ENCODE measurements at places on chromosomes 13 and 19.

GRCh38 chr13:52452470-52452869 is 2.0 kb upstream of the VPS36 start:
- DNase-seq, result no peak

DNA sequence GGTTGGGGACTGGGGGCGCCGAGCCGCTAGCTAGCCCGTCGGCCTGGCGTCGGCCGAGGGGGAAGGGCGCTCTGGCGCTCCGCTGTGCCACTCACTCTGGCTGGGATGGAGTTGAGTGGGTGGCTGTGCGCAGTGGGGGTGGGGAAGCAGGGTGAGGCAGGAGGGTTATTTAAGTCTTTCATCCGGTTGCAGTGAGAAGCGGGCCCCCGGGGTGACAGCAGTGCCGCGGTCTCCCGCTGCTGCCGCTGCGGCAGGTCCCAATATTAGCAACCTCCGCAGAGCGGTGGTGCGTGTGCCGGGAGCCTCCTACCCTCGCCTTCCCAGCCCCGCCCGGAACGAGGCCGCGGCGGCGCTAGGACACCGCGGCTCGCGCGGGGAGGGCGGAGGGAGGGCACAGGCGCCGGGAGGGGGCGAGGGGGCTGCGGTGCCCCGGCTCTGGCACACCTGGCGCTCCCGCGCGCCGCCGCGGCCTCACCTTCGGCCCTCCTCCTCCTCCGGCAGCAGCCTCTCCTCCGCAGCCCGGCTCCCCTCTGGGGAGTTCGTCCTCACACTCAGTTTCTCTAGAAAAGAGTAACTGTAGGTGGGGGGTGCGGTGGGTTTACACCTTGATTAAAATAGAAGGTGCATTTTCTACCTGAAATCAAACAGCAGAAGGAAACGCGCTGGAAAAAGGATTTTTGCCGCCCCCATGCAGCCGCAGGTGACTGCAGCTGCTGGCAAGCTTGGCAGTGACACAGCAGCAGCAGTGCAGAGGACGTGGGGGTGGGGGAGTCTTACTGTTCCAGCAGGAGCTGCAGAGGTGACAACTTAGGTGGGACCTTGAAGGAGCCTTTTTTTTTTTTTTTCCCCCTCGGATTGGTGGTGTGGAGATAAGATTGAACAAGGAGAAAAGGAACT is 4.5 kb downstream of the FGF9 start:
- DNase-seq, result peak; percentile 35

- no peak for DNase-seq
These were observed 12.8 kb downstream of the ZNF565 start for GRCh38 chr19:36201684-36202083.

DNA sequence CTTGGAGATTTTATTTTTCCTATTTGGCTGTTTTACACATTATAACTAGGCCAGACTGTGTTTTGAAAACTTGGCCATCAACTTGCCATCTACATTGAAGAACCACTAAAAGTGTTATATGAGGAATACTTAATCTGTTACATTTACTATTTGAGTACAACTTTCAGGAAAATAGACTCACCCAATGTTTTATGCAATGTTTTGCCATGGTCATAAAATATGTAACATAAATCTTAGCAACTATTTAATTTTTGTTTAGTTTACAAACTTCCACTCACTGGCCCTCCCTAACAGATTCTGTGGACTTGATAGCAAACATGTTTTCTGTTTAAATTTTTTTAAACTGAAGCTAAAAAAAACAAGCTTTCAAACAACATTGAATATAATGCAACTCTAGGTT is 23.7 kb upstream of the TRPC4 start:
- no peak for DNase-seq

DNA sequence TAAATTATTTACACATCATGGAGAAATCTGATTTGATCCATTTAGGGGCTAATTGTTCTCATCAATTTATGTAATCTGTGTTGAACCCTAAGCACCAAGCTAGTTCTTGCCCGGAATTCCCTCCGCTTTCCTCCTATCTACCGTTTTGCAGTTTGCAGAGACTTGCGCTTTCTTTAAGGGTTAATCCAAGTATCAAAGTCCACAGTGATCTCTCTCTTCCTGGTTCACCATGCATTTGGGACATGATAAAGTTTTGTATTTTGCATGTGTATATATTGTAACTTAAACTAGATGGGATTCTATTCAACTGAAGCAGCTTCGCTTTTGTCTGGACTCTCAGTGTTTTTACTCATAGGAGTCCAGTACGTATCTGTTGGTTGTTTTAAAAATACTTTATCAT is 13.8 kb upstream of the KLF5 start:
- no peak for DNase-seq

- DNase-seq, result no peak
These were observed 26.5 kb downstream of the FPR3 start for GRCh38 chr19:51821456-51821855.

- no peak for DNase-seq
These were observed 2.2 kb downstream of the THSD8 start for GRCh38 chr19:12804051-12804450.

DNA sequence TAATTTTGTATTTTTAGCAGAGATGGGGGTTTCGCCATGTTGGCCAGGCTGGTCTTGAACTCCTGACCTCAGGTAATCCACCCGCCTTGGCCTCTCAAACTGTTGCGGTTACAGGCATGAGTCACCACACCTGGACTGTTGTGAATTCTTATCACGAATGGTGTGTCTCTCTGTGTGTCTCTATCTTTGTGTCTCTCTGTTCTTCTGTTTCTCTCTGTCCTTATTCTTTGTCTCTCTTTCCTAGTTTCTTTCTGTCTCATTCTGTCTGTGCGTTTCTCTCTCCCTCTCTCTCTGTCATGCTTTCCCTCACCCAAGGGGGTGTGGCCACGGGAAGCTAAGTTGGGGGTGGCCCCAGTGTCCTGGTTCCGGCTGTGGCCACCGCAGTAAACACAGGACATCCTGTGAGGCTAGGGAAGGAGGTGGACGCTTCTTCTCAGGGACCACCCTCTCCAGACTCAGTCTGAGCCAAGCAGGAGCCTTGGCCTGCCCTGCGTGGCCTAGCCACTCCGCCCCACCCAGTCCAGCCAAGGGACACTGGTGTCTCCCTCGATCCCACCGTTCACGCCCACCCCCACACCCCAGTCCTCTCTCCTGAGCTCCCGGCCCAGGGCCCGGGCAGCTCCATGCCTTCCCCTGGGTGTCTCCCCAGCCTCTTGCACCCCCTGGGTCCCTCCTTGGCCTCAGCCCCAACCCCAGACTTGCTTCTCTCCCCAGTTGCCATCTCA is 3.9 kb upstream of the PRX start:
- peak; percentile 33 for DNase-seq

GRCh38 chr19:56900573-56901097 is 60.1 kb upstream of the PEG3 start:
- DNase-seq, result no peak

- no peak for DNase-seq
These were observed 1.4 kb upstream of the RASL11A start for GRCh38 chr13:27269114-27269665.

GRCh38 chr19:3201072-3201700 is 15.5 kb downstream of the NCLN start:
- no peak for DNase-seq

DNA sequence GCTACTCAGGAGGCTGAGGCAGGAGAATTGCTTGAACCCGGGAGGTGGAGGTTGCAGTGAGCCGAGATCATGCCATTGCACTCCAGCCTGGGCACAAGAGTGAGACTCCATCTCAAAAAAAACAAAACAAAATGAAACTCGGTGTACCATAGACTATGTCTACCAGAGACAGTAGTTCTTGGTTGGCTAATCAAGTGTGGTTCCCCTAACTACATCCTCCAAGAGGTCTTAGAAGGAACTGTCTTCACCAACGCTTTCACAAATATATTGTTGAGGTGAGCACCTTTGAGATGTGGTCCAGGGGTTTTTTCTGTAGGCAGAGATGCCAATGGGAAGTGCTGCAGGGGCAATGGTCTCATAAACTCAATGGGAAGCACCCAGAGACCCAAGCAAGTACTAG is 48.0 kb downstream of the RFC3 start:
- peak; percentile 29 for DNase-seq

DNA sequence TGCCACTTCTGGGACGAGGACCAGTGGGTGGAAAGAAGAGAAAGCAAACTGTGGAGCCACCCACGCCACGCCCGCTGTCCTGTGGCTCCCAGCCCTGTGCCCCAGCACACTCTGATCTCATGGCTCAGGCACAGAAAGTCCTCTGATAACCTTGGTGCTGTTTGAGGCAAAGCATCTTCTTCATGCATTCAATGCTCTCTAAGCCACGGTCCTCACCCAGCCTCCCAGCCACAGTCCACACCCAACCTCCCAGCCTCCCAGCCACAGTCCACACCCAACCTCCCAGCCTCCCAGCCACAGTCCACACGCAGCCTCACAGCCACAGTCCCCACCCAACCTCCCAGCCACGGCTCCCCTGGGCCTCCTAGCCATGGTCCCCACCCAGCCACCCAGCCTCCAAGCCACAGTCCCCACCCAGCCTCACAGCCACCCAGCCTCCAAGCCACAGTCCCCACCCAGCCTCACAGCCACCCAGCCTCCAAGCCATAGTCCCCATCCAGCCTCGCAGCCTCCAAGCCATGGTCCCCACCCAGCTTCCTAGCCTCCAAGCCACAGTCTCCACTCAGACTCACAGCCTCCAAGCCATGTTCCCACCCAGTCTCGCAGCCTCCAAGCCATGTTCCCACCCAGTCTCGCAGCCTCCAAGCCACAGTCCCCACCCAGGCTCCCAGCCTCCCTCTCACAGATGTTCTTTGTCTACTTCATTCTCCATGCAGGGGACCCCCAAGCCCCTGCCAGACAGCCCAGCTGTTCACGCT is 74.9 kb downstream of the SOX1 start:
- DNase-seq, result no peak

DNA sequence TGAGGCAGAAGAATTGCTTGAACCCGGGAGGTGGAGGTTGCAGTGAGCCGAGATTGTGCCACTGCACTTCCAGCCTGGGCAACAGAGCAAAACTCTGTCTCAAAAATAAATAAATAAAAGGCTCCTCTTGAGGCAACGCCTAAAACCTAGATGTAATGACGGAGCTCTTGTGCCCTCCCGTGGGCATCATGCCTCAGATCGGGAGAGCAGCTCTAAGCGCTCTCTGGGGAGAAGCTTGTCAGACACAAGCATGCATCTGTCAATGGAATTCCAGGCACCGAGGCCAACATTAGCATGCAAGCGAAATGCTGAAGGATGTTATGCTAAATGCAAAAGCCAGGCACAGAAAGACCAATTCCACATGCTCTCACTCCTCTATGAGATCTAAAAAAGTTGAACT is 45.6 kb upstream of the MRI1 start:
- DNase-seq, result no peak

GRCh38 chr13:64007339-64007738 is 2591.7 kb upstream of the PCDH20 start:
- DNase-seq, result no peak

- DNase-seq, result no peak
These were observed 236.4 kb upstream of the PCDH9 start for GRCh38 chr13:67466569-67466968.

GRCh38 chr13:77239312-77239711 is 87.6 kb downstream of the MYCBP2 start:
- DNase-seq, result no peak

- DNase-seq, result no peak
These were observed 6.2 kb downstream of the NDUFA11 start for GRCh38 chr19:5897189-5897969.

- no peak for DNase-seq
These were observed 58.4 kb upstream of the MTIF3 start for GRCh38 chr13:27508802-27509201.

DNA sequence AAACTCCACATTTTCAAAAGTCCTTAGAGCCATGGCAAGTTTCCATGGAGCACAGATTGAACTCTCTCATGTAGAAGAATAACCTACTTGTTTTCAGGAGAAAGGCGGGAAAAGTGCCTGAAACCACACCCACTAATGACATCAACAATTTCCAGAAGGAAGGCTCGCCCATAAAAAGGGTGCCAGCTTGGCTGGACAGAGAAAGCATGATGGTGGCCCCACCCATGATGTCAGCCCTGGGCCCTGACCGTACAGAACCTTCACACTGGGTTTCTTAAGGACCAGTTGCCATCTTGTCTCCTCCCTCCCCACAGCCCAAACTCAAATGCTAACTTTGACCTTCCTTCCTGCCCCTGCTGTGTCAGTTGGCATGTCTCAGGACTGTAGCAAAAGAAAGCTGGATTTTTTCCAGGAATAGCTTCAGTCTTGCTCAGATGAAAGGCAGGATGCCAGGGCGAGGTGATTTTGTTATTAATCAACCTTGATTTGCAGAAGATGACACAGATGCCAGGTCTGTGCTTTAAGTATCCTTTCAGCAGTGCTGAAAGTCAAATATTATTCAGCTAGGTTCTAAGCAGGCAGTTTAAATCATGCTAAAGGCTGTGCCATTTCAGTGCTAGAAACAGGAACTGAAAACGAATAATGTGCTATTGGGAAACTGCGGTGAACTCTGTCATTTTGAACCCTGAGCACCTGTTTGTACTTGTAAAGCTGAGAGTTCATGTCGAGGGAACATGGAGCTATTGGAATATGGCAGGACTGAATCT is 89.5 kb upstream of the RFC3 start:
- DNase-seq, result peak; percentile 51

GRCh38 chr13:49985129-49985528 is 11.7 kb upstream of the TRIM13 start:
- DNase-seq, result no peak

- DNase-seq, result no peak
These were observed 88.4 kb downstream of the RXFP2 start for GRCh38 chr13:31827707-31828106.

- no peak for DNase-seq
These were observed 65.7 kb upstream of the ATP12A start for GRCh38 chr13:24614306-24615080.

- DNase-seq, result no peak
These were observed 280.5 kb upstream of the TSHZ3 start for GRCh38 chr19:31629579-31630363.

DNA sequence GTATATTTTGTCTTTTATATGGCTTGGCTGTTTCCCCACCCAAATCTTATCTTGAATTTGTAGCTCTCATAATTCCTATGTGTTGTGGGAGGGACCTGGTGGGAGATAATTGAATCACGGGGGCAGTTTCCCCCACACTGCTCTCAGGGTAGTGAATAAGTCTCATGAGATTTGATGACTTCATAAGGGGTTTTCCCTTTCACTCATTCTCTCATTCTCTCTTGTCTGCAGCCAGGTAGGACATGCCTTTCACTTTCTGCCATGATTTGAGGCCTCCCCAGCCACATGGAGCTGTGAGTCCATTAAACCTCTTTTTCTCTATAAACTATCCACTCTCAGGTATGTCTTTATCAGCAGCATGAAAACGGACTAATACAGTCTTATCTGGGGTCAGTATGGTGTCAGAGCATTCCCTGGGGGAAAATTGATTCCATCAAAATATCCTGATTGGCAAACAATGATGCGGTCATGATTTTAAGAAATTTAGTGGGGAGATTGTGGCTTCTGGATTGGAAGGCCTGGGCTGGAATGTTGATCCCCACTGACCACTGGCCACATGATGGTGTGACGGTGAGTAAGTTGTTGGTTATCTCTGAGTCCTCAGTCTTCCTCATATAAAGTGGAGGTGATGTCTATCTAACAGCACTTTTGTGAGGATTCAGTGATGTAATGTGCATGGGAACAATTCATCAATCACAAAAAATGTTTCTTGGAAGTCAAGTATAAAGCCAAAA is 27.5 kb upstream of the ANKRD10 start:
- no peak for DNase-seq

GRCh38 chr19:9936326-9937000 is at the start of gene OLFM2:
Gene OLFM2, minus strand, starts transcription at chr19:9936515. Its CDS starts 149 bp downstream, at chr19:9936366.
- peak; percentile 50 for DNase-seq
